Posterior vena cava (tissue), 2 donors: ENCODE measurements at places on chromosomes 12 and 14. TPM values are rescaled to one million over a fixed set of nuclear protein-coding genes. Genes with fewer than 3 reads are reported as not detected.

The C12orf54 gene
- total RNA-seq: not detected

The SELPLG gene
- total RNA-seq: 14.4 TPM

The SLC6A12 gene
- 1.00 TPM for total RNA-seq

The LRP1 gene
- total RNA-seq: 757 TPM

The ASB2 gene
- total RNA-seq: 66.5 TPM

The MORN3 gene
- total RNA-seq: 0.19 TPM

The EIF2S3B gene
- total RNA-seq: 0.33 TPM
